Gastroesophageal sphincter (tissue), 4 donors: ENCODE measurements at places on chromosomes 2 and 18. TPM values are rescaled to one million over a fixed set of nuclear protein-coding genes. Genes with fewer than 3 reads are reported as not detected.

DNA sequence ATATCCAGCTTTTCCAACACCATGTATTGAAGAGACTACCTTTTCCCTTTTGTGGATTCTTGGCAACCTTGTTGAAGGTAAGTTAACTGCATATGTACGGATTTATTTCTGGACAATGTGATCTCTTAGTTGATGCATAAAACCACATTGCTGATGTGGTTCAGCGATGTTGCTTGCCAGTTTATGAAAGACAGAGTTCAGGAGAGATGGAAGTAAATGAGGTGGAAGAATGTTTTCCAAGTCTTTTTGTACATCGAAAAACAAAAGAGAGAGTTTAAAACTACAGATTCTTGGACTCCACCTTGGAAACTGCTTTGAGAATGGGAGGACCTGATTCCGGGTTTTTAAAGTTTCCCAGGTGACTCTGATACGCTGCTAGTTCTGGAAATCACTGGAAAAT is 43.8 kb downstream of the MOB4 start:
- no peak for ATAC-seq

GRCh38 chr2:231928481-231928880 is 2.3 kb upstream of the NPPC start:
- ATAC-seq: no peak

DNA sequence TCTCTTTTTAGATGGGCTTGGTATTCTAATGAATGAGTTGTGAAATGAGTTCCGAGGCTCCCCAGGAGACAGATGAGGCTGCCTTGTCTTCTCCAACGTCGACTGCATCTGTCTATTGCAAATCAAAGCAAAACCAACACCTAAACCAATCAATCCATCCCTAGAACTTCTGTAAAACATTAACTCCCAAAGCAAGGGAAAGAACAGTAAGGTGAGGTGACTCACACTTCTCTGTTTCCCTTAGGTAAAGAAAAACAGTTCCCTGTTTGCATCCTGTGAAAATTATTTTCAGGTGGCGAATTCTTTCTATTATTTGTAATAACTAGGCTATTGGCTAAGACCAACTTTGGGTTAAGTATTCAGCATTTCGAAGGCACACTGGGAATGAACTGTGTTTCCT is 249.4 kb downstream of the EPHA4 start:
- ATAC-seq: no peak

DNA sequence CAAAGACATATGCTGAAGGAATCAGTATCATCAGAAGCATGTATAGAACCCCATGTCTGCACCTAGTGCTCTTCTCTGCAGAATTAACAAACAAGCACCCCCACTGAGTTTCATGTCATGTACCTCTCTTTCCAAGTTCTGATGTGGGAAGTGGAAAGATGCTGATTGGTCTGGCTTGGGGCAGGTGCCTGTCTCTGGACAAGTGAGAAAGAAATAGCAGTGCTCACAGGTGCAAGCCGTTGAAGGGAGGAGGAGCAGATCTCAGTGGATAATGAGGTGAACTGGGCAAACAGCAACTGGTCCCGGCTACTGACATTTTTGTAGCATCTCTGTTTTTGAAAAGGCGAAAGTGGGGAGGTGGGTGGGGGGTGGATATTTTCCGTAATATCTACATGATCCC is 17.5 kb upstream of the ACVR1 start:
- ATAC-seq: no peak

GRCh38 chr2:41580806-41581205 is 467.0 kb upstream of the PKDCC start:
- no peak for ATAC-seq

DNA sequence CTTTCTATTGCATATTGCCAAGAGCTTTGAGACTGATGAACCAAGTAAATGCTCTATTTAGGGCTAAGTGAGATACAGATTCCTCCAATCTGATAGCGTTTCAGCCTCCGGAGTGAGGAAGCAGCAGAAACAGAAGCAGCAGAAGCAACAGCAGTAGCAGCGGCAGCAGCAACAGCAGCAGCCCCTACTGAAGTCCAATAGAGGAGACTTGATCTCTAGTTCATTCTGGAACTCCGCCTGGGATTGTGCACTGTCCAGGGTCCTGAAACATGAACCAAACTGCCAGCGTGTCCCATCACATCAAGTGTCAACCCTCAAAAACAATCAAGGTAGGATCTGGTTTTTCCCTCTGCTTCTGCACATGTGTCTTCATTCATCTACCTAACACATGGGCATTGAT is at the start of gene DPP10:
DPP10 (plus strand) TSS at position 132 of the 400 bp plus-strand sequence.
- ATAC-seq: no peak

DNA sequence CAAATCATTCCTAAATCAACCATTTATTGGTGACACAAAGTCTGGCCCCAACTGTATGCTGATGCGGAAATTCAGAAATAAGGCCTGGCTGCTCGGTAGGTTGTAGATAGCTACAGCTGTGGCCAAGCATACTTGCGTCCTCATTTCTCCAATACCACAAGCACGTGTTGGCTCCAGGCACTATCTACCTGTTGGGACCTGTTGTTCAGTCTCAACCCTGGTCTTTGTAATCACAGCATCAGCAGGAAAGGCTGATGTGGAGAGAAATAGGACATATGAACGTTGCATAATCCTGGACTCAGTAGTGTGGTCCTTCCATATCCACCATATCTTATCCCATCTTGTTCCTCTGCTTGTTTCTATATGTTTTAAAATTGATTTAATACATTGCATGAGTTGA is 212.6 kb downstream of the PMAIP1 start:
- ATAC-seq: no peak

DNA sequence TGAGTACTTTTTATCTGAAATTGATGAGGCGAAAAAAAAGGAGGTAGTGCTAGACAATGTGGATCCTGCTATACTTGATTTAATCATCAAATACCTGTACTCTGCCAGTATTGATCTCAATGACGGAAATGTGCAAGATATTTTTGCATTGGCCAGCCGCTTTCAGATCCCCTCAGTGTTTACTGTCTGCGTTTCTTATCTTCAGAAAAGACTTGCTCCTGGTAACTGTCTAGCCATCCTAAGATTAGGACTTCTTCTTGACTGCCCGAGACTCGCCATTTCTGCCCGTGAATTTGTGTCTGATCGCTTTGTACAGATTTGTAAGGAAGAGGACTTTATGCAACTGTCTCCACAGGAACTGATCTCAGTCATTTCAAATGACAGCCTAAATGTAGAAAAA is 453 bp downstream of the KLHL41 start:
- ATAC-seq: no peak

DNA sequence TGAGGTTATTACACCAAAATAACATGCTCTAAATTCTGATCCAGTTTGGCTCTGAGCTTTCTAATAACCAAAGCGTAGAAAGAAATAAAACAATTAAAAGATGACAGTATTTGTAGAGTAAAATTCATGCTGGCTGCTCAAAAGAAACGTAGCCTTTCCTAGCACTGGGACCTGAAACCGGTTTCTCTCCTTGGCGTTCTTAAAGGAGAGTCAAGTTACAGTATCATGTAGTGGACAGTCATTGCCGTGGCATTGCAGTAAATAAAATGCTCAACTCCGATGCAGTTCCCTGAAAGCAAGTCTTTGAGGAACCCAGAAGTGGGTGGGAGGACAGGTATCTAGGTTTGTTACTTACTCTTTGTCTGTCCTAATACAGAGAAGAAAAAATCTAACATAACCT is 52.7 kb upstream of the ITM2C start:
- ATAC-seq: no peak

- no peak for ATAC-seq
Measured at GRCh38 chr18:62070302-62070701, 116.6 kb downstream of the PIGN start.

DNA sequence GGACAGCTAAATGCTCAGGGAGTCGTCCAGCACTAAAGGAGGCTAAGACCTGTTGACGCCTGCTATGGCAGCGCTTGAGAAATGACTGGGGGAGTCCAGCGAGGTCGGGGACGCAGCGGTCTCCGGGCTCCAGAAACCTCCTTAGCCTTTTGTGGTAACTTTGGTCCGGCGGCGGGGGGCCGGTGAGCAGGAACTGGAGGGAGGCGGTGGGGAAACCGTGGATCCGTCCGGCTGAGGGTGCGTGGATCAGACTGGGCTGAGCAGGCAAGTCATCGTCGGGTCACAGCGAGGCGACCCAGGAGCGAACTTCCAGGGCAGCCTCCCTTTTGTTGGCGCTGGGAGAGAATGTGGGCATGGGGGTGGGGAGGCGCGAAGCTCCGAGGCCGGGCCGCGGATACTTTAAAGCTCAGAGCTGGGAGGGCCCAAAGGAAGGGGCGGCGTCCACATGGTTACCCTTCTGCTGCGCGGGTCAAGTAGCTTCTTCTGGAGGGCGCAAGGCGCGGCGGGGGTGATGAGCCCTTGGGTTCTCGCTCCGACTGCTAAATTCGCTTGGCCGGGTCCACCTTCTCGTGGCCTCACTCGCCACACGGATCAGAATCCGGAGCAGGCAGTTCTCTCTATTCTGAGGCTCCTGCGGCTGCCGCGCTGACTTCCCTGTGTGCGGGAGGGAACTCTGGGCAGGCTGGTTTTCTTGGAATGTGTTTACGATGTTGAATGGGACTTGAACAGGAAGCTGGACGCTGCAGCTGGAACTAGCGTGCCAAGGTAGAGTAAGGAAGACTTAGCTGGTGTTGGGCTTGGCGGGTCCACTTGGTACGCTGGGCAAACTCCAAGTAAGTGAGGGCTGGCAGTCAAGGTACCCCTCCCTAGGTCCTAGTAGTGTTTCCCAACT is 920 bp downstream of the GULP1 start:
- ATAC-seq: peak; percentile 78

DNA sequence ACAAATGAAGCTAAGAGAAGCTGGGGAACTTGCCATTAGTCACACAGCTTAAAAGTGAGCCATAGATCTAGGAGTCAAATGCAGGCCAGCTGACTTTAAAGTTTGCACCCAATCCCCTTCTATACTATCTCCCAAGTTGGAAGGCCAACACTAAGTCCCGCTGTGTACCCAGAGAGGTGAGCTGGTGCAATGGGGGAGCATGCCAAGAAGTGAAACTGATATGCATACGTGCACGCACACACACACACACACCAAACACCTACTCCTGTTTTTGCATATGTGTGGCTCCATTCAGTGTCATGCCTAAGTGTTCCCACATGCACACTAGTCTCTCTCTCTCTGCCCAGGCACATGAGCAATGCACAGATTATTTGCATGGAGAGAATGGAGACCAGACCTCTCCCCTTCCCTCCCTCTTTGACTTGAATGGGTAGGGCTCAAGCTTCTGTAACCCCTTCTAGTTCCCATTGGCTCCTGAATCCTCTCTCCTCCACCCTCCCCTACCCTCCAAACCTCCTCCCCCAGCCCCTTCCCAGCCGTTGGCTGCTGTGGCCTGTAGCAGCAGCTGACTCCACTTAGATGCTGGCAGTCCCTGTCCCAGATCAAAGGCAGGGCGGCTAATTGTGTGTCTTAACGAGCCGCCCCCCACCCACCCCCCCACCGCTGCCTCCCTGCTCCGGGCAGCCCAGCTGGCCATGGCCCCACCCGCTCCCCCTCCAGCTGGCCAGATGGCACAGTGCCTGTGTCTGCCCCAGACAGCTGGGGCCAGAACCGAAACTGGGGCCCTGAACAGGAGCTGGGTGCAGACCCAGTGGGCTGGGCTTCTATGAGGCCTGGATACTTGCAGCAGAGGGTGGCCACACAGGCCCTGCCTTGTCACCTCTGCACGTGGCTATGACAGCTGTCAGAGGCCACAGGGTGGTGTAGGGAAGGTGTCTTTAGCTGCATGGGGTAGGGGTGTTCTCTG is 5.6 kb downstream of the WNT10A start:
- ATAC-seq: no peak

DNA sequence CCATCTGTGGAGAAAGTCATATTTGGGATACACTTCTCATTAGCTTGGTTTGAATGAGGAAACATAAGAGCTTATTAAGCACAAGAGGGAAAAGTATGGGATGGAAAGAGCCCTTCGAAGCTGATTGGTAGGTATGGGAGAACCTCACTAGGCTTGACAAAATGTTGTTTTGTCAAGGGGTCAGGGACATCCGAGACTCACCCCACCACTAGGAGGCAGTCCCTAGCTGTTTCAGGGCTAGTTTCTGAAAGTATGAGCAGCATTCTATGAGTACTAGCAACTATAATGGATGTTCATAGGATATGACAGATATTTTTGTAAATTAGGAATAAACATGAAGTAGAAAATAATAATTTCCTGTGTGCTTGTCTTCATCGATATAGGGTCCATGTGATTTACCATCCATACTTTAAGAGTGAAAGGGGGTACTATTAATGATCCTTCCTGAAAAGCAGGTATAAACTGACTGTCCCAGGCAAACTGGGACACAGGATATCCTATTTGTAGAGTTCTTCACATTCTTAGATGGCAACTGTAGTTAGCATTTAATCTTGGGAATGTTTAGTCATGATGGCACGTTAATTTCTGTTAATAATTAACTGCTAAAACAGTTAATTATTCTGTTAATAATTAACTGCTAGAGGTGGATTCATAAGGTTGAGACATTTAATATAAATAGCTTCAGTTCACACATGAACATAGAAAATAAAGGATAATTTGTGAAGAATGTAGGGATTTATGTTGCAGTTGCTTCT is 28.4 kb downstream of the OTX1 start:
- no peak for ATAC-seq

DNA sequence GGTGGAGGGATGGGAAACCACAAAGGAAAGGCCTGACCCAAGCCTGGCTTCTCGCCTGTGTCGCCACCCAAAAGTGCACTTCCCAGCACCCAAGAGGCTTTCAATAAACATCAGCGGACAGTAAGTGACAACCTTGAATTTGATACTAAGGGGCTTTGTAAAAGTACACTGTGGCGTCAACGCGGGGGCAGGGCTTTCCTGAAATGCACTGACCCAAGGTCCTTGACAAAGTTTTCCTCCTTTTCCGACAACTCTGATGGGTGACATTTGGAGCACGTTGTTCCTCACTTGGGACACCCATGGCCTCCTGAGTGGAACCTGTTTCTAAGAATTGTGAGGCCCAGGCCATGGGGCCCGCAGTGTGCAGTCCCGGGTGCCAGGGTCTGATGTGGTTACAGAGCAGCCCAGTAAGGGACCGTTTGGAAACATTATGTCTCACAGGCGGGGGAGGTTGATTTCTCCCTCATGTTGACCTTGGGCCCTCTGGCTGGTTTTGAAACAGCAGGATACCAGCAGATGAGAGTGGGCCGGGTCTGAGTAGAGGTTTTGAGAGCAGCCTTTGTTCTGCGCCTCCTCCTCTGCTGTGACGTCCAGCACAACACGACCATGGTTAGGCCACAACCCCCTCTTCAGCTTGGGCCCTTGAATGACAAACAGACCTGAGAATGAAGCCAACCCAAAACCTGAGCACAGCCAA is 2.8 kb upstream of the ZBTB14 start:
- no peak for ATAC-seq

Gene AFF3
- 29.9 TPM for total RNA-seq

Gene SCN1A
- total RNA-seq: 0.08 TPM

Gene FBXO48
- 1.2 TPM for total RNA-seq
